ENCODE measurements at places on chromosomes 2 and 18.

GRCh38 chr2:140344838-140345237 is 1564.6 kb upstream of the NXPH2 start:
- DNase-seq: no peak

DNA sequence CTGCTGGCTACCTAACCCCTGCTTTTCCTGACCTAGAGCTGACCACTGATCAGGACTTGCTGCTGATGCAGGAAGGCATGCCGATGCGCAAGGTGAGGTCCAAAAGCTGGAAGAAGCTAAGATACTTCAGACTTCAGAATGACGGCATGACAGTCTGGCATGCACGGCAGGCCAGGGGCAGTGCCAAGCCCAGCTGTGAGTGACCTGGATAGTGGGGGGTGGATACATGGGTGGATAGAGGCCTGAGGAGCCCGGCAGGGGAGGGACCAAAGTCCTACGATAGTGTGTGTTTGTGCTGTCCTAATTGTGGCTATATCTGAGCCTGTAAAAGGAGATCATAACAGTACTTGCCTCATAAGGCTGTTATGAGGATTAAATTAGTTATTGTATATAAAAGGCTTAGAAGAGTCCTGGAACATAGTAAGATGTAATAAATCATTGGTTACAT is 8.2 kb downstream of the PLCD4 start:
- no peak for DNase-seq

- DNase-seq: no peak
Measured at GRCh38 chr2:187775196-187775595, 221.0 kb upstream of the TFPI start.

DNA sequence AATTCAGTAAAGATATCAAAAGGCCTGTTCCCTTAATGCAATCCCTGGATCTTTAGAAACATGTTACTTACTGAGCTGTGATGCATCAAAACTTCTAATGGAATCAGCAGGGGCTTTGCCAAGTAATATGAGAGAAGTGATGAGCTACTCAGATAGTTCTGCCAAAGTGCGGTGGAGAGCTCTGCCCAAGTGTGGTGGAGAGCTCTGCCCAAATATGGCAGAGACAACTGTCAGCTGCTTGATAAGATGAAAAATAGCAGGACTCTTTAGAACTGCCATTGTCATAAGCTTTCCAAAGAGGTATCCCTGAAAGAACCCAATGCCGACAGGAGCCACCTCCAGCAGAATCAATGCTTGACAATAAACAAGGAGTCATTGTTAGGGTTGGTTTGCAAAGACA is 167.9 kb upstream of the SLC39A10 start:
- no peak for DNase-seq

Measured in CMK (cell line).